ENCODE measurements at places on chromosomes 1 and 21.

- no peak for DNase-seq
Measured at GRCh38 chr1:88088481-88088880, 595.6 kb upstream of the PKN2 start.

DNA sequence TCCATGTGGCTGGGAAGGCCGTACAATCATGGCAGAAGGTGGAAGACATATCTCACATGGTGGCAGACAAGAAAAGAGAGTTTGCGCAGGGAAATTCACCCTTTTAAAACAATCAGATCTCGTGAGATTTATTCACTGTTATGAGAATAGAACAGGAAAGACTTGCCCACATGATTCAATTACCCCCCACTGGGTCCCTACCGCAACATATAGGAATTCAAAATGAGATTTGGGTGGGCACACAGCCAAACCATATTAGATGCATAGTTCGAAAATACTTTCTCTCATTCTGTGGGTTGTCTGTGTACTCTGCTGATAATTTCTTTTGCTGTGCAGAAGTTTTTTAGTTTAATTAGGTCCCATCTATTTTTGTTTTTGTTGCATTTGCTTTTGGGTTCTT lies 990.3 kb downstream of the PLA2G4A start:
- DNase-seq: no peak

DNA sequence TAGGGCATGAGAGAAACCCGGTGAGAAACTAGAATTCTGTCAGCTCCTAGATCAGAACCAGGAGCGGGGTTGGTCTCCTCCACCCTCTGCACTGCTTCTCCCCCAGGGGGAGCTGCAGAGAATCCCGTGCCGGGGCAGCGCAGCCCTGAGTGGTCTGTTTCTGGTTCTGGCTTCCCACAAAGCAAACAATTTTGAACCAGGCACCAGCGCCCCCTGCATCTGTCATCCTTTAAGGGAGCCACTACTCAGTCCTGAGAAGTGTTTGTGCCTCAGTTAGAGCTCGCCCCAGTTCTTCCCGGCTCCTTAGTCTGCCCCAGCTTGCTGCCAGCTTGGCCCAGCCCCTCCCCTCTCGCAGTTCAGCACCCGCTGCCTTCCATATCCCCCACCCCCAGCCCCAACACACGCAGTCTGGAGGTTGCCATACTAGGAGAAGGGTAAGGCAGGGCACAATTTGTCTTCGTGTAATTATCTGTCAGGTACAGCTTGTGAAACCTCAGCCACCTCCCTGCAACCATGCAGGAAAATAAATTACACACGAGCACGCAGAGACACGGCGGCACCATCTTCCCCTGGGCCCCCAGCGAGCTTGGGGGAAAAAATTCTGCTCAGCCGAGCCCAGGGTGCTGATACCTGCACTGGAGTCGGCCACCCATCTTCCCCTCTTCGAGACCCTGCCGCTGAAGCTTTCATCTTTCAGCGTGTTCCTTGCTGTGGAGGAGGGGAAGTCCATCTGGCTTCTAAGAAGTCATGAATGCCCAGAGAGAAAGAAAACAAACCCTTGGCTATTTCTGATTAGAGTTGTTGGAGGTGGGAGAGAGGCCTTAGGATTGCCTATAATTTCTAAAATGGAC lies 62.6 kb upstream of the CD1D start:
- DNase-seq: peak; percentile 19

GRCh38 chr1:7293702-7294629 lies 477.1 kb upstream of the VAMP3 start:
- DNase-seq: no peak

- DNase-seq: no peak
Measured at GRCh38 chr1:168455764-168456163, 88.0 kb downstream of the XCL2 start.

DNA sequence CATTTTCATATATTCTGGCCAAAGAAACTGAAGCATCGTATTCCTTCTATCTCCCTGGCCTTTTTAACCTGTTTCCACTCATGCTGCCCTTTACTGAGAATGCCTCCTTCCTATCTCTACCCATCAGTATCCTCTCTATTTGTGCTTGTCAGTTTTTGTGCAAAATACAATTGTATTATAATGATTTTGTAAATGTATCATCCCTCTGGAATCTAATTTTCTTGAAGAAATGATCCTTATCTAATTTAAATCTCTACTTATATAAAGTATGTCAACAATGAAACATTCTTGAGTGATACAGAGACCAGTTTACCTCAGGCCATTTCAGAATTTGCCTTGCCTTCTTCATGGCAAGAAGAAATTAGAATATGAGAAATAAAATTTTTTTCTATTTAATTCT lies 59.0 kb upstream of the TEKT2 start:
- DNase-seq: no peak

GRCh38 chr1:94672934-94673333 lies 131.4 kb upstream of the F3 start:
- no peak for DNase-seq

GRCh38 chr1:174666248-174666647 lies 218.5 kb downstream of the GPR52 start:
- no peak for DNase-seq

- DNase-seq: no peak
Measured at GRCh38 chr1:209106861-209107260, 476.7 kb upstream of the CAMK1G start.

DNA sequence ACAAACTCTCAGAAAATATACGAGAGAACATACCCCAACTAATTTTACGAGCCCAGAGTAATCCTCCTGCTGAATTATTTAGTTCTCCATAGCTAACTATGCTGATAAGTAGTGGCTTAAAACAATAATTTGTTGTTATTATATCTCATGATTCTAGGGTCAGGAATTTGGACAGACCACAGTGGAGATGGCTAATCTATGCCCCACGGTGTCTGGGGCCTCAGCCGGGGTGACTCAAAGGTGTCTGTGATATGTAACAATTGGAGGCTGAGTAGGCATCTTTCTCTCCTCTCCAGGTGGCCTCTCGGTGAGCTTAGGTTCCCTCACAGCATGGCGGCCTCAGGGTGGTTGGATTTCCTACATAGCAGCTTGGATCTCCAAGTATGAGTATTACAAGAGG lies 35.4 kb upstream of the FOXO6 start:
- no peak for DNase-seq

GRCh38 chr21:17128132-17128531 lies 384.7 kb upstream of the CXADR start:
- no peak for DNase-seq

DNA sequence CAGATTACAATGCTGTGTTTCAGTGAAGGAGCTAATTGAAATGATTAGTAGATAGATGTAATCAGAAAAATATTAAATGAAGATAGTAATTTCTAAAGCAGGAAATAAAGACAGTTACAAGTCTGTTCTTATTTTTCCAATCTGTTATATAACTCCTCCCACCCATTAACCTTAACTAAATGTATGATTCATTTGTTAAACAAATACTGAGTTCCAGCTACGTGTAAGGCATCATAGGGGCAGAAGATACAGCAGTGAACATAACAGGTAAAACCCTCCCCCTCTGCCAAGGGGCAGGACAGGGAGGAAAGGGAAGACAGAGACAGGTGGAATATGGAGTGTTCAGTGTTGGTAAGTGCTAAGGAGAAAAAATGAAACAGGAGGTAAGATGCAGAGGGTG lies at the start of gene FAM177B:
Gene FAM177B, plus strand, starts transcription at position 231 of the 400 bp plus-strand sequence. CDS start 9,344 bp downstream, outside the sequence.
- DNase-seq: no peak

DNA sequence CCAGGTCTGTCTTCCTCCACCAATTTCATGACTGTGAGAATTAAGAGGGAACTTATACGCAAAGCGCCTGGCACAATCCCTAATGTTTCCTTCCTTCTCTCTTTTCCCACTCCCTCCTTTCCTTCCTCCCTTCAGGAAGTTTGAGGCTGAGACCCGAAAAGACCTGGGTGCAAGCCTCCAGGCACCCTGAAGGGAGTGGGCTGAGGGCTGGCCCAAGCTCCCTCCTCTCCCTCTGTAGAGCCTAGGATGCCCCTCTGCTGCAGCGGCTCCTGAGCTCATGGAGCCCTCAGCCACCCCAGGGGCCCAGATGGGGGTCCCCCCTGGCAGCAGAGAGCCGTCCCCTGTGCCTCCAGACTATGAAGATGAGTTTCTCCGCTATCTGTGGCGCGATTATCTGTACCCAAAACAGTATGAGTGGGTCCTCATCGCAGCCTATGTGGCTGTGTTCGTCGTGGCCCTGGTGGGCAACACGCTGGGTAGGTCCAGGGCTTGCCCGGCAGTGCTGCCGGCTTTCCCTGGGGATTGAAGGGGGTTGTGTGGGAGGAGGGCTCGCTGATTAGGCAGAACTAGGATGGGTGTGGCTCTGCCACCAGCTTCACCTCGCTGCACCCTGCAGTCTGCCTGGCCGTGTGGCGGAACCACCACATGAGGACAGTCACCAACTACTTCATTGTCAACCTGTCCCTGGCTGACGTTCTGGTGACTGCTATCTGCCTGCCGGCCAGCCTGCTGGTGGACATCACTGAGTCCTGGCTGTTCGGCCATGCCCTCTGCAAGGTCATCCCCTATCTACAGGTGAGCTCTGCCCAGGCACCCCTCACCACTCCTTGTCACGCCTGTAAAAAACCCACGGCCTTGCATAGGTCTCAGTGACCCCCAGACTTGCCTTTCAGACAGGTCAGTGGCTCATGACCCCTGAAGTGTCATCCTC lies 1.7 kb downstream of the HCRTR1 start:
- no peak for DNase-seq

DNA sequence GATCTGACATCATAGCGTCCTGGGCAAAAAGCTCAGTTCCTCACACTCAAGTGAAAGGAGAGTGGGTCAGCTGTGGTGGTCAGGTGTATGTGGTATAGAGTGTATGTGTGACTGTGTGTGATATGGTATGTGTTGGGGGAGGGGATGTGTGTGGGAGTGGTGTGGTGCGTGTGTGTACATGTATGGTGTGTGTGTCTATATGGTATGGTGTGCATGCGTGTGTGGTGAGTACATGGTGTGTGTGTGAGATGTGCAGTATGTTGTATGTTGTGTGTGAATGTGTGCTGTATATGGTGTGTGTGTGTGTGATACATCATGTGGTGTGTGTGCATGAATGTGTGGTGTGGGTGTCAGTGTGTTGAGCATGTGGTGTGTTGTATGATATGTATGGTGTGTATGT lies 20.9 kb downstream of the FAM3B start:
- no peak for DNase-seq

DNA sequence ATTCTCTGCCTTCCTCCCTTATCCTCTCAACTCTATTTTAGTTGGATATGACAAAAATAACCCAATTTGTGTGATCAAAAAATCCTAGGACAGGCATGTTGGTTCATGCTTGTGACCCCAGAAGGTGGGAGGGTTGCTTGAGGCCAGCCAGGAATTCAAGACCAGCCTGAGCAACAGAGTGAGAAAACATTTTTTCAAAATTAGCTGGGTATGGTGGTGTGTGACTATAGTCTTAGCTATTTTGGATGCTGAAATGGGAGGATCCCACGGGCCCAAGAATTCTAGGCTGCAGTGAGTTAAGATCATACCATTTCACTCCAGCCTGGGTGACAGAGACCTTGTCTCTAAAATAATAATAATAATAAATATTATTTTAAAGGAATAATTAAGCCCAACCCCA lies 1383.1 kb upstream of the ADGRL2 start:
- DNase-seq: no peak

DNA sequence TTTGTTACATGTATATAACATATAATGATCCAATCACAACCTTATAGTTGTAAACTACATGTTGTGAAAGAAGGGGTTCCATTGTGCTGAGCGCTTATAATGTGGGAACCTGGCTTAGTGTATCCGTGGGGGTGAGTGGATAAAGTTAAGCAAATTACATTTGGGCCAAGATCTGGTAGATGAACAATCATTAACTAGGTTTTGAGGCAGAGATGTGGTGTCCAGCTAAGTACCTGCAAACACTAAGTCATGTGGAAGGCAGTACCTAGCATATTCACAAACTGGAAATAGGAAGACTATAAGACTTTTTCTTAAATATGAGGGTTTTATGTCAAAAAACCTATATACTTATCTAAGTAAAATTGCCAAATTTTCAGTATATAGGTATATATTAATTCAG lies 167.2 kb upstream of the PDE4B start:
- no peak for DNase-seq

DNA sequence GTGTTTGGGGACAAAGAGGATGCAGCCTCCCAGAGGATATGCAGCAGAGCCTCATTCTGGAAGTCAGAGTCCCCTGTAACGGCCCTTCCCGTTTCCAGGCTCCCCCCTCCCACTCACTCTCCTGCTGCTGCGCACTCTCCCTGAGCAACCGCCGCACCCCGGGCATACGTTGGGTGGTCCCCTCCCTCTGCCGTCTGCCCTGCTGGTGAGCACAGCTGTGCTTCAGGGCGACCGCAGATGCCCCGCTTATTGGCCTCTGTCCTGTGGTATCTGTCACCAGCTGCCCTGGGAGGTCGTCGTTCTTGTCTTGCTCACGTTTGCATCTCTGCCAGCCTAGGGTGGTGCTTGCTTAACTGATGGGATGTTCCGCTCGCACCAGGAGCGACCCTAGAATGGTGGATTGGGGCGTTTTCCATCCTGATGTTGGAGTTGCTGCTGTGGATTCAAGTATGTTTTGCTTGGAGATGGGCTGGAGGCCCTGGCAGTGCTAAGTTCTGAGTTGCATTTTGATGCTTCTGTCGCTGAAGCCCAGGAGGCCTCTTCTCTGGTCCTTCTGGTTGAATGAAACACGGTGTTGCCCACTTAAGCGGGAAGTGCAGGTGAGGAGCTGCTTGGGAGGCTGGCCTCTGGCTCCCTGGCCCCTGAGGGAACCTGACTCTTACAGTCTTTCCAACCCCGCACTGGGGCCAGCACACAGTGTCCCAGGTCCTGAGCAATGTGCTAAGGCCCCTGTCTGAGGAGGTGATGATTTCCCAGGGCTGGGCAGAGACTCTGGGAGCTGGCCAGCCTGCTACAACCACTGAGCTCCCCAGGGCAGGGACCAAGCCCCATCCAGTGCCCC lies 3.2 kb downstream of the TMEM201 start:
- peak; percentile 41 for DNase-seq
